ENCODE measurements at places on chromosomes 6 and 20.

- no peak for DNase-seq
Observed at GRCh38 chr20:43942667-43943285, 28.1 kb downstream of the TOX2 start.

DNA sequence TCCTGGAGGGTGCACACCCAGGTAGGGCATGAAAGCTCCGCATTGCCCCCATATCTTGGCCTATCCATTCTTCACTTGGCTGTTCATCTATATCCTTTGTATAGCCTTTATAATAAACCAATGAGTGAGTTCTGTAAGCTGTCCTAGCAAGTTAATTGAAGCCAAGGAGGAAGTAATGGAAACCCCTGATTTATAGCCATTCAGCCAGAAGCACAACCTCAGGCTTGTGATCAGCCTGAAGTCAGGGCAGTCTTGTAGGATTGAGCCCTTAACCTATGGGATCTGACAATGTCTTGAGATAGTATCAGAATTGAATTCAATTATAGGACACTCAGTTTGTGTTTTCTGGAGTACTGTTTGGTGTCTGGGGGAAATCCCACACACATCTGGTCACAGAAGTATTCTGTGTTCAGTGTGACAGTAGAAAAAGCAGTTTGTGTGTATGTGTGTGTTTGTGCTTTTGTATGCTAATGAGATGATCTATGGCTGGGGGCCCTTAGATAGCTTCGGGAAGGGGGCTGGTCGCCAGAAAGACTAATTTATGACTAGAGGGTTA, 5.7 kb downstream of the NT5E start:
- DNase-seq = no peak

DNA sequence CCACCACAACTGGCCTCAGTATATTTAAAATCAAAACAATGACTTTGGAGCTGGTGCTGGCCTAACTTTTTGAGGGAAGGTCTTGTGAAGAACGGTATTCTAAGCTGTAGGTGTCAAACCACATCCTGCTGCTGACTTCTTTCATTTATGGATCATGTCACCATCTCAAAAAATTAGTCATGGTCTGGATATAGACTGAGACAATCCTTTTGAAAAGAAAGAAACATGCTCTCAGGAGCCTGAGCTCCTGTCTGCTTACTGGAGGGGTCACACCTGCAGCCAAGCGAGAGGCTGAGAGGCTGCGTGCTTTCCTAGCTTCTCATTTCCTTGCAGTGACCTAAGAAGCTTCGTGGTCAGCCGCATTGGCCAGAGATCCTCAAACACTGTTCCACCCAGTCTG, 55.2 kb downstream of the TIAM2 start:
- peak; percentile 12 for DNase-seq

GRCh38 chr6:6616656-6617055, 28.1 kb downstream of the LY86 start:
- DNase-seq = no peak

- no peak for DNase-seq
Observed at GRCh38 chr6:13735031-13735430, 23.4 kb upstream of the RANBP9 start.

GRCh38 chr6:169490830-169491229, 211.0 kb downstream of the WDR27 start:
- no peak for DNase-seq

GRCh38 chr20:37452236-37452635, 68.8 kb upstream of the NNAT start:
- DNase-seq = no peak

- no peak for DNase-seq
Observed at GRCh38 chr6:52541135-52541534, 35.7 kb downstream of the TRAM2 start.

DNA sequence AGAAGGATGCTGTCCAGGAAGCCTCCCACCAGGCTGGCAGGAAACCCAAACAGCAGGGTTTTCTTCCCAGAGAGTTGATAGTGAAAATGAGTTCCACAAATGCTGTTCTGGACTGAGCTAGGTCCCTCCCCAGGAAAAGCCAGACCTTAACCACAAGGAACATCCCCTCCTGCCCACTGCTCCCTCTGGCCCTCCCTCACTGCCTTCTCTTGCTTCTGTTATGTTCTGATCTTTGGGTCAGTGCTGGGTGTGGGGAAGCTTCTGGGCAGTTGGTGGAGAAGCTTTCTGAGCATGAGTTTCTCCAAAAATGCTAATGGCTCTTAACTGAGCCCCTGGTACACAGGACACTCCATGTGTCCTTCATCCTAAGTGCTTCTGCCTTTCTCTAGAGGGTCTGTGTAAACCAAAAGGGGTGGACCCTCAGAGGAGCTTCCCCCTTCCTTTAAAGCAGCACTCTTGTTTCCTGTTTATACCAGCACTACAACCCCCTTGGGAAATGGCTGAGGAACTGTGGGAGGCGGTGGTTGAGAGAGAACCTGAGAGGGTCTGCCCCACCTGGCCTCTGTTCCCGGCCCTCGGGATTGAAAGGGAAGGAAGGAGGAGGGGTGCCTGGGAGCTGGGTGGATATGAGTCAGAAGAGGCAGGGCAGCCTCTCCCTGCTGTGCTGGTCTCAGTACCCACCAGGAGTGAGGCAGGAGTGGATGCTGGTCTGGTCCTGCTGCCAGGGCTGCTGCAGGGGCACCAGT, 42.0 kb downstream of the CDS2 start:
- no peak for DNase-seq

DNA sequence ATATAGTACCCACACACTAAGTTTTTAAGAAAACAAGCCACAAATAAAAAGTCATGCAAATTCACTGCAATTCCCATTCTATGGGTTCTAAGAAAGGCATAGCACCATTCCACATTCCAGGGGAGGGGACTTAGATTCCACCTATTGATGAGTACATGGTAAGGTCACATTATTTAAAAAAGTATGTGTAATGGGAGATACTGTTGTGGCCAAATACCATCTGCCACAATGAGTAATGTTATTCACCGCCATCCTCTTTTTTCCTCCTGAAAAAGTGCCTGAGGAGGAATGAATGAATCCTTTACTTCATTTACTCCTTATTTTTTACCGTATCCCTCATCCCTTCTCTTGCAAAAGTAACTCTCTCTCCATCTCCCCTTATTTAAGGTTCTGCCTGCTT, 27.0 kb upstream of the ADGRF1 start:
- no peak for DNase-seq

DNA sequence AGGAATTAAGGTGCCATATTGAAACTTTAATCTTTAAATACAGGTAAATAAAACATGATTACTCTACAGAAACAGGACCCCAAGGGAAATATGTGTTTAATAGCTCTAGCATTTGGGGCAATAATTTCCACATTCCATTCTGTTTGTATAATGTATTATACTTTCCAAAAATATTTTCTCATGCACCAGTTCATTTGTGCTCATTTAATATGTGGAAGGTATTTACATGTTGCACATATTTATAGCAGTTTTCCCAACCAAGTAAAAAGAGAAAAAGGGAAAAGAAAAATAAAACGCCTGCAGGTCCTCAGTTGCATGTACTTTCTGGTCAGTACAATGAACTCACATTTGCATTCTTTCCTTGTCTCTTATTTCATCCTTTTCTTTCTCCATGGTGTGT, 129.5 kb upstream of the SULF2 start:
- DNase-seq = no peak

- DNase-seq = no peak
Observed at GRCh38 chr6:89637960-89638319, 607 bp downstream of the LYRM2 start.

GRCh38 chr6:105226598-105227294, 46.9 kb upstream of the POPDC3 start:
- DNase-seq = no peak

GRCh38 chr20:12748359-12748994, 260.3 kb upstream of the SPTLC3 start:
- no peak for DNase-seq

- no peak for DNase-seq
Observed at GRCh38 chr6:137493218-137494038, 766 bp downstream of the OLIG3 start.

- DNase-seq = no peak
Observed at GRCh38 chr6:95815389-95816056, 200.3 kb upstream of the FUT9 start.

- no peak for DNase-seq
Observed at GRCh38 chr6:168645326-168645725, 204.3 kb downstream of the SMOC2 start.

- no peak for DNase-seq
Observed at GRCh38 chr6:1136415-1136774, 175.5 kb upstream of the FOXQ1 start.

- no peak for DNase-seq
Observed at GRCh38 chr6:112683106-112683505, 336.0 kb downstream of the RFPL4B start.

- no peak for DNase-seq
Observed at GRCh38 chr6:136186363-136186762, 63.7 kb downstream of the MTFR2 start.

DNA sequence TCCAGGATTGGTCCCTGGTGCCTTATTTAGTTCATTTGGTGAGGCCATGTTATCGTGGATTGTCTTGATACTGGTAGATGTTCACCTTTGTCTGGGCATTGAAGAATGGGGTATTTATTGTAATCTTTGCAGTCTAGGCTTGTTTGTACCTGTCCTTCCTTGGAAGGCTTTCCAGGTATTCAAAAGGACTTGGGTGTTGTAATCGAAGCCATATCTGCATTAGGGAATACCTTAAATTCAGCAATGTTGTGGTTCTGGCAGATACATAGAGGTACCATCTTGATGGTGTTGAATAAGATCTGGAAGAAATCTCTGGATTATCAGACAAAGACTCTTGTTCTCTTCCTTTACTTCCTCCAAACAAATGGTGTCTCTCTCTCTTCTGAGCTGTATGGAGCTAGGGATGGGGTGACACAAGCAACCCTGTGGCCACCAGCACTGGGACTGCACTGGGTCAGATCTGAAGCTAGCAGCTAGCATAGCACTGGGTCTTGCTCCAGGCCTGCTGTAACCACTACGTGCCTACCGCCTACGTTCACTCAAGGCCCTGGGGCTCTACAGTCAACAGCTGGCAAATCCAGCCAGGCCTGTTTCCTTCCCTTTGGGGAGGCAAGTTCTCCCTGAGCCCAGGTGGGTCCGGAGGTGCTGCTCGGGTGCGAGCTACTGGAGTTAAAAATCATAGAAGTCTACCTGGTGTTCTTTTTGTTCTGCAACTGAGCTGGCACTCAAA, 261.1 kb upstream of the CITED2 start:
- no peak for DNase-seq

- no peak for DNase-seq
Observed at GRCh38 chr6:135637701-135638100, 140.2 kb upstream of the AHI1 start.

DNA sequence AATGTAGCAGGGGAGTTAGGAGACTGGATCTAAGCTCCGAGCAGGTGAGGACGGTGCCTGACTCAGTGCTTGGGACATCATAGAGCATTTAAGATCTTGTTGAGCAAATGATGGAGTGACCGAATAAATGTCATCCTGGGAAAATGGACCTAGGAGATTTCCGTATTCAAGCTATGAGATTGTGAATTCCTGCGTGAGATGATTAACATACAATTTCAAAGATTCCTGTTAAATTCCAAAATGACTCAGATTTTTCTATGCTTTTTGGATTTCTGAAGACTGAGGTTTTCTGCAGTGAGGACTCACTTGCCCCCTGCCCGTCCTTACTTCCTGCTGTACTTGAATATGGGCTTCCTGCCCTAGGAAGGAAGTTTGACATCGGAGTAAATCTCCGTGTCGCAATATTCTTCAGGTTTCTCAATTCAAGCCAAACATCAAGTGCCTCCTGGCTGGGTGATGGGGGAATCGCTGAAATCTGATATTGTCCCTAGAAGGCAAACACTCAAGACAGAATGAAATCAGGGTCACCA, 5.2 kb downstream of the SYTL3 start:
- no peak for DNase-seq

DNA sequence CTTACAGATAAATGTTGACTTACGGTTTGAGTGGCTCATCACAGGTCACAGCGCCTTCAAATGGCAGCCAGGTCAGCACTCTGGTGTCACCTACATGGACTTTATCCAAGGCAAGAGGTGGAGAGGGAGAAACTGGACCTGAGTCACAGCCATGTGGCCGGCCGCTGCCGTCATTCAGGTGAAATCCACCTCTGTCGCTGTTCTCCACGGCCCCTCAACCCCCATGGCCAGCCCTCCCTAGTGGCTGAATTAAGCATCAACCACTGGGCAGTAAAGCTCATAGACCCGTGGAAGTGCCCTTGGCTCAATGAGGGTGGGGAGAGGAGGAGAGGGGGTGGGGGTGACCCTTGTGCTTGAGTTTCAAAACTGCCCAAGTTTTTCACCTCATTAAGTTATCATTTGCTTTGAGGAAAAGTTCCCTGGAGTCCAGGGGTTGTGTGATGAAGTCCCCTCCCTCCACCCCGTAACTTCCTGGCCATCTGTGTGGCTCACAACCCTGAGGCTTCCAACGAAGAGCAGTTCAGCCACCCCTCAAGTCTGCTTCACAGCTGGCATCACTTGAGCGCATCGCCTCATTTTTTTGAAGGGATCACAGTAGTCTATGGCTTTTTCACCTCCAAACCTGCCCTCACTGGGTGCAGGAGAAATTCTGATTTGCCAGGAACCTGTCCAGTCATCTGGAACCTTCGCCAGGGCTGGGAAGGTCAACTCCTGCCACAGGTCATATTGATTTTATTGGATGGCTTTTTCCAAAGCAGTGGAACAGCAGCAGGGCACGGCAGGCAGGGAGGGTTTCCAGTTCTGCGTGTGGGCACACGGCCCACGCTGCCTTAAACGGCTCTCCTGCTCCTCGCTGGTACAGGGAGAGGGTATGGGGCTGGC, 43.5 kb upstream of the APCDD1L start:
- no peak for DNase-seq

DNA sequence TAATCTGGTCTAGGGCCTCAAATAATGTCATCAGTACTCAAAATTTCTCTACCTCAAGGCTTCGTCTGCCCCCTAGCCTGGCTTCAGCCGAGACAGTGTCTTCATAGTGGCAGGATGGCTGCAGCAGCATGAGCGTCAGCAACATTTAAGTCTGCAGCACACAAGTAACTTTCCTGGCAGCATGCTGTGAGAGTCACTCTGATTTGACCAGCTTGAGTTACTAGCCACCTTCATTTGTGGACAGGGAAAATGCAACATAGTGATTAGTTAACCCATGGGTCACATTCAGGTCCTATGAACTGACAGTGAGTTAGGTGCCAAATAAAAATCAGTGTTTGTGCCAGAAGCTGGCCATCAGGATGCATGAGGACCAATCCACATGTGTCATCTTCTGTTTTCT, 209.9 kb upstream of the SLC35B3 start:
- no peak for DNase-seq

- DNase-seq = no peak
Observed at GRCh38 chr20:40010483-40010882, 678.6 kb downstream of the MAFB start.

- no peak for DNase-seq
Observed at GRCh38 chr6:2695454-2696095, 55.1 kb downstream of the MYLK4 start.
